ENCODE measurements at places on chromosomes 13 and 19.
A peak's percentile ranks its signal among the peaks of the same experiment; 100 is the strongest.

DNA sequence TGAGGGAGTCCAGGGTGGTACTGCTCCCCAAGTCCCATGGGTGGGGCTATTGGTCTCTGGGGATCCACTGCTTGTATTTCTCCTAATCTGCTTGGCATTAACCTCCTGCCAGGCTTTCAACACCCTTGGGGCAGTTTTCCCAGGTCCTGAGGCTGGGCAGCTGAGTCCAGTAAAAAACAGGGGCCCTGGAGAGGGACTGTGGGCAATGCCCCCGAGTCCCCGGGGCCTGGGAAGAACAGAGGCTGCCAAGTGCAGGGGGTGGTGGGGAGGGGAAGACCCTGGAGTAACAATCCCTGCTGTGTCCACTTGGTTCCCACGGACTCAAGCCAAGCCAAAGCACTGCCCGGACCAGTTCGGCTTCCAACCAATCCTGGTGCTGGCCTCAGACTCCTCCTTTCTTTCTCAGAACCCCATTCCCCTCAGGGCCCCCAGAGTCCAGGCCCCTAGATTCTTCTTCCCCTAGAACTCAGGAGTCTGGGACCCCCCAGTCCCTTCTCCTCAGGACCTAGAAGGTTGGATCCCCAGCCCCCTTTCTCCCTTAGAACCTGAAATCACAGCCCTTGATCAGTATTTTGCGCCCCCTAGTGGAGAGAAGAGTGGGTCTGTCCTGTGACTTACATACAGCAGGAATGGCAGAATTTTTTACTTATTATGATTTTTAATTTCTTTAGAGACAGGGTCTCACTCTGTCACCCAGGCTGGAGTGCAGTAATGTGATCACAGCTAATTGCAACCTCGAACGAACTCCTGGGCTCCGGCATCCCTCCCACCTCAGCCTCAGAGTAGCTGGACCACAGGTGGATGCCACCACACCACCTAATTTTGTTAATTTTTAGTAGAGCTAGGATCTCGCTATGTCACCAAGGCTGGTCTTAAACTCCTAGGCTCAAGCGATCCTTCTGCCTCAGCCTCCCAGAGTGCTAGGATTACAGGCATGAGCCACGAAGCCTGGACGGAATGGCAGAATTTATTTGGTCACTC is 3.7 kb upstream of the CLPTM1 start:
- DNase-seq, result peak; percentile 90

DNA sequence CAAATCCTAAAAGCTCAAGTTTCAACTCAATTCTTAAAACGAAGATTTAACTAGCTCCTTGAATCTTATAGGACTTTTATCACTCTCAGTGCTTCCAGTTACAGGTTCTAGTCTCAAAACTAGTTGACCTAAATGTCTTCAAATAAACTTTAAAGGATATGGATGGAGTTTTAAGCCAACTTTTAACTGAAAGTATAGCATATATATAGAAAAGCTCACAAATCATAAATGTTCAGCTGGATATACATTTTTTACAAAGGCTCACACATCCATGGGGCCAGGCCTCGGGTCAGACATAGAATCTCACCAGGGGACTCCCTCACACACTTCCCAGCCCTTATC is 47.1 kb upstream of the ARHGEF7 start:
- DNase-seq, result no peak

GRCh38 chr13:62193919-62194318 is 778.3 kb upstream of the PCDH20 start:
- no peak for DNase-seq

GRCh38 chr19:43446746-43447489 is 18.5 kb downstream of the LYPD3 start:
- DNase-seq, result peak; percentile 82

DNA sequence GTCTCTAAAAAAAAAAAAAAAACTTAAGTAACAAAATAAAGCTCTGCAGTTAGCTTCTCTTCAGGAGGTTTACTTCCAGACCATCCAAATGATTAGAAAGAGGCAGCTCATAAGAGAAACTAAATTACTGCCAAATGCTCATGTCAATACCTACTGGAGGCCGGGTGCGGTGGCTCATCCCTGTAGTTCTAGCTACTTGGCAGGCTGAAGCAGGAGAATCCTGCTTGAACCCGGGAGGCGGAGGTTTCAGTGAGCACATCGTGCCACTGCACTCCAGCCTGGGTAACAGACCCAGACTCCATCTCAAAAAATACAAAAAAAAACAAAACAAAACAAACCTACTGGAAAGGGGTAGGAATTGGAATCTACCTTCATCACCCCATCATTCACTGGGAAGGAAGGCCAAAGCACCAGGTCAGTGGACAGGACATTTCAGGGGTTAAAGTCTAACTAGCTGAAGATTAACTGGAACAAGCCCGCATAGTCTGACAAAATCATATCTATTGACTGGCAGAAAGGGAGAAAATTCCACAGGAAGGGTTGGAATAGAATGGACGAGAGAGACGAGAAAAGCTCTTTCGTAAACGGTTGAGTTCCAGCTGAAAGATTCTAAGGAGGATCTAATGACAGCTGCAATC is 1.3 kb downstream of the ZFP14 start:
- DNase-seq, result no peak

DNA sequence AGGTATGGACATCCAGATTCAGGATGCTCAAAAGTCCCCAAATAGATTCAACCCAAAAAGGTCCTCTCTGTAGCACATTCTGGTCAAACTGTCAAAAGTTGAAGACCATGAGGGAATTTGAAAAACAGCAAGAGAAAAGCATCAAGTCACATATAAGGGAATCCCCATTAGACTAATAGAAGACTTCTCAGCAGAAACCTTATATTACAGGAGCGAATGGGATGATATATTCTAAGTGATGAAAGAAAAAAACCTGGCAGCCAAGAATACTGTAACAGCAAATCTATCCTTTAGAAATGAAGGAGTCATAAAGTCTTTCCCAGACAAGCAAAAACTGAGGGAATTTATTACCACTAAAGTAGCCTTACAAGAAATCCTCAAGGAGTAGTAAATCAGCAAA is 29.7 kb downstream of the FXYD5 start:
- no peak for DNase-seq

DNA sequence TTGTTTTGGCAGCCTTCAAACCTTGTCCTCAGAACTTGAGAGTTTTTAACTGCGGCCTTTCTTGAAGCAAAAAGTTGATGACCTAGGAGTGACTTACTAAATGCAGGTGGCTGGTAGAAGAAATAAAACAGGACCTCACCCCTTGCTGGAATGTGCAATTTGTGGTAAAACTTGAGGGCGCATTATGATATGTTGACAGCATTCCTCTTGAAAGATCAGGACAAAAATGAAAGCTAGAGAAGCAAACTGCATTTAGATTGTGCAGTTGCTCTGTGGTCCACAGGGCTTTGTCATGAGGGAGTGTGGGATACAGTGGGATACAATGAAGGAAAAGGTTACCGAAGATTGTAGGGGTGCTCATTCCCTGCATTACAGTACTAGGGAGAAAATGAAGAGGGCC is 504.2 kb downstream of the GPC6 start:
- DNase-seq, result no peak
